ENCODE measurements at places on chromosomes 2 and 18.
A peak's percentile ranks its signal among the peaks of the same experiment; 100 is the strongest.

- peak; percentile 91 for DNase-seq
Measured at GRCh38 chr2:199459286-199460100, 1.8 kb upstream of the SATB2 start.

- peak; percentile 47 for DNase-seq
Measured at GRCh38 chr2:38925982-38926381, 36.3 kb downstream of the ARHGEF33 start.

GRCh38 chr2:221546505-221547225 lies 25.4 kb downstream of the EPHA4 start:
- DNase-seq = no peak

DNA sequence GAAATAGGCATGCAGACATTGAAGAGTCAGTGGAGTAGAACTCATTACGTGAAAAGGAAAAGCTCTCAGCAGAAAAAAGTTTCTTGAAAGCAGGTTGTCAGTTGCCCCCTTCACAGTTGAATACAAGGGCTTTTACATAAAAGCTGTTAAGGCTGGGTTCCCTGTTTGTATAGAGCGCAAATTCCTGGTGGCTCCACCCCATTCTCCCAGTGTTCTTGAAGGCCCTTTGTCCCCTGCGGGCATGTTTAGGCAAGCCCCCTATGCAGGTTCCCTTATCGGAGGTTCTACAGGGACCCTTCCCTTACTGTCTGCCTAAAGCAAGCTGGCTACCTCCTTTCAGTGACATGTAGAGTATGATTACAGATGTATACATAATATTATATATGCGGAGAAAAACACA lies 497.2 kb upstream of the SYT4 start:
- peak; percentile 23 for DNase-seq

- no peak for DNase-seq
Measured at GRCh38 chr18:25334588-25334987, 17.4 kb downstream of the ZNF521 start.

GRCh38 chr2:109370399-109371035 lies 241.5 kb downstream of the SH3RF3 start:
- no peak for DNase-seq

GRCh38 chr2:86039963-86040655 lies 65.6 kb downstream of the POLR1A start:
- DNase-seq = no peak

DNA sequence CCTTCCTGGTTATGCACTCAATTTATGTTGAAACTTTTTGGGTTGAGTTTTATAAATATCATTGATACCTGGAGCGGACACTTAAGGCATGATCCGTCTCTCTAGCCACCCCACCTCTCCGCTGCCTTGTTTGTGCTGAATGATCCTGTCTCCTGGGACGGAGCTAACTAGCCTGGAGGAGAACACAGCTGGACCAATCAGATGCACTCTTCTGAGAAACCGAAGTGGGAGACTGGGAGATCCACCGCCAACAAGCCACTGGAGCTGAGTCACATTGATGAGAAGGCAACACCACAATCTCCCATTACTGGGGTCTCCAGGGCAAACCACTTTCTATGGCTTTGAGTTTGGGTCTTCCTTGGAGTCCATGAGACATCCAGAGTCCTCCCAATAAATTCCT lies 29.3 kb downstream of the CYP26B1 start:
- no peak for DNase-seq

DNA sequence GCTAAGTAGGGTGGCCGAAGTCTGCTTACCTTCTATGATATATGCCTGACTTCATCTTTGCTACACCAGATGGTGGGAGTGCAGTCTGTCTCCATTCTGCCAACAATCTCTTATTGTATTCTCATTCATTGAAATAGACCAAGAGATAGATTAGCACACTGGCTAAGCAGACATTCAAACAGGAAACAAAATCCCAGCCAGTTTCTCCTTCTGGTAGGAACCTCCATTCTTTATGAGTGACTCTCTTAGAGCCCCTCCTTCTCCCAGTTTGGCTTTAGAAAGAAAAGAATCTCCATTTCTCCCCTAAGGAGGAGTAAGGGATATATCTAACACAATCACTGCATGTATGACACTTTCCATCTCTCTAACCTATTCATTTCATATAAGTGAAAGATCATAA lies 118.9 kb upstream of the COL5A2 start:
- DNase-seq = no peak

DNA sequence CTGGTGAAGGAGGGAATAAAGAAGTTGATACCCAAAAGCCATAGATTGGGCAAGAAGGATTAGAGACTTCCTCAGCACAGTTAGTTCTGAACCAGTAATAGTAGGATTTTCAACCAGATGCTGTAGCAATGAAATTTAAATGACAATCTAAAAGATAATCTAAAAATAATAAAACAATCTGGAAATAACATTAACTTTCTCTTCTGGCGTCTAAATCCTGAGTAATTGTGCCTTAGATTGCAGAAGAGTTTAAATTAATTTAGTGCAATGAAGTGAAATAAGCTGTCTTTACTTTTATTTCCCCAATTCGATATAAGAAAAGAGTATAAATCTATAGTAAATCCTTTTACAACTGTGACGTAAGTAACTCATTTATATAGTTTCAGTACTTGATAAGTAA lies 186.8 kb upstream of the DOK6 start:
- no peak for DNase-seq

DNA sequence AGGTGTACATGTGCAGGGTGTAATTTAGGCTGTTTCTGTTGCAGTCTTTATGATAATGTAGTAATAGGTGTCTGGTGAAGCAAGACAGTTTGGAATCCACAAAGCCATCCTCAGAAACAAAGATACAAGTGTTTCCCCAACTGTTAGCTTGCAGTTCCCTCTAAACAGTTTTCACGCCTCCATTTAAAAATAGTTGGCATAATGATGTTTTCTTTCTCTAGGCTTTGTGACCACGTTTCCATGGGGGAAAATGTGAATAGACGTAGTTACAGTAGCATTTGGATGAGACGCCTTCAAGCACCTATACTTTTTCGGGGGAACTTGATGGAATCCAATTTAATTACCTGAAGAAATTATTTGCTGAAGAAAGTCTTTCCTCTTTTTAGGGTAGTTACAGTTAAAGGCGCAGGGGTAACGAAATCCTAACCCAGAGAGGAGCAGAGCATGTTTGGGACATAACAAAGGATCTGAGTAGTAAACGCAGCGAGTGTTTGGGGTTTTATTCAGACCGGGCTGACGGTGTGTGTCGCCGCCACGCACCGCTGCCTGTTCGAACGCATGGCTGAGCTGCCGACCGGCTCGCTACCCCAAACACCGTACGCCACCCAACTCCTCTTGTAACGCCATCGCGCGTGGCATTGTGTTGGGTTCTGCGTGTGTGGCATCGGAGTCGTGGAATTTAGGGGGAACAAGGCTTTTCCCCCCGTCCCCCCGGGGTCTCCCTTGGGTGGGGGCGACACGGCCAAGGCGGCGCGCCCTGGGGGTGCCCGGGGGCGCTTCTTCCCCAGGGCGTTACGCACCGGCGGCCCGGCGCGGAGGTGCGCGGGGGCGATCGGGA lies 681 bp upstream of the NRP2 start:
- DNase-seq = no peak
